ENCODE measurements at places on chromosomes 12 and 14.

DNA sequence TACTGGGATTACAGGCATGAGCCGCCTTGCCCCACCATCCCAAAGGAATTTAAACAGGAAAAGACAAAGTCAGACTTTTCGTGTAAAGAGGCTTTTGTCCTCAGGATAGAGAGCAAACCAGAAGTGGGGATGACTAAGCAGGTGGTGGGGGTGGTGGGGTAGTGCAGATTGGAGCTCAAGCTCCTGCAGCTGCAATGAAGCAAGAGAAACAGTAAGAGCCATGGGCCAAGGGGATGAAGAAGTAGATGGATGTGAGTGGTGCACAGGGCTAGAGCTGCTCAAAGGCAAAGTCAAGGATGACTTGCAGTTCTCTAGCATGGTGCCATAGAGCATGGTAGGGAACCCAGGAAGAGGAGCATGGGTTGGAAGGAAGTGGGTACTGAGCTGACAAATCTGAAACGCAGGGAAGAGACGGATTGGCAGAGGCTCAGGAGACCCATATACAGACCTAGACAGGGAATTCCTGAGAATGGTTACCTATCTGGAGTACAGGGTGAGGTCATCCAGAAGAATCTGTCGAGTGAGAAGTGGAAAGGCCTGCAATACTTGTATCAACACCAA is 11.4 kb upstream of the RNF34 start:
- no peak for DNase-seq

GRCh38 chr12:701896-702539 is 38.8 kb upstream of the NINJ2 start:
- no peak for DNase-seq

GRCh38 chr12:15278816-15279658 is 43.3 kb upstream of the PTPRO start:
- no peak for DNase-seq

GRCh38 chr12:14384783-14385638 is 19.5 kb downstream of the ATF7IP start:
- DNase-seq, result peak; percentile 51
